T-helper 9 cell (primary cell): ENCODE measurements at places on chromosomes 6 and 20.
A peak's percentile ranks its signal among the peaks of the same experiment; 100 is the strongest.

GRCh38 chr6:168192901-168193815 lies 114.1 kb upstream of the FRMD1 start:
- no peak for DNase-seq

GRCh38 chr6:118748311-118749062 lies 97.1 kb upstream of the CEP85L start:
- no peak for DNase-seq

GRCh38 chr6:159788753-159789376 lies 537 bp downstream of the TCP1 start:
- DNase-seq, result peak; percentile 14

DNA sequence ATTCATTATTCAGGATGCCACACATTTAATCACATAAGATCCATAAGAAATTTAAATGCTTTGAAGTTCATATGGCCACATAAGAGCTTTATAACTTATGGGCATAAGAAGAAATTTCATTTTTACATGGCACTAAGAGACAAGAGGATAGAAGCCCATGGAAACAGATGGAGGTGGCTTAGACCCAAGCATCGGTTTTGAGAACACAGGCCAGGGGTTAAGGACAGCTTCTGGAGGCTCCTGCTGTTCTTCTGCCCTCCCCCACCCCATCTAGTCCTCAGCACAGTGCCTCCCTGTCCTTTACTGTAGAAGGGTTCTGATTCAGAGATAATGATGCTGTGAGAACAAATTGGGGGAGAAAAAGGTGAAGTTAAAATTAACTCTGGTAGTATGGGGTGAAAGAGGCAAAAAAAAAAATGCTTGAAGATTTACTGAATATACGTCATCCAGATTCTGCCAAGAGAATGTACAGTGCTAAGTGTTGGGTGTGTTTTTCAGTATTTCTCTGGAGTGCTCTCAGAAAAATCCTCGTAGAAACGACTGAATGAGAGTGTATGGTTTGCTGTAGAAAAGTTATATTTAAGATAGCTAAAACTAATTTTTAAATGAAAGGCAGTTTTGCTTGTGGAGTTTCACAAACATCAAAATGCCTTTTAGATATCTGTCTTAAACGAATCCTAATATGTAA lies 539.7 kb downstream of the QKI start:
- DNase-seq, result no peak

GRCh38 chr20:6660441-6660840 lies 107.0 kb upstream of the BMP2 start:
- no peak for DNase-seq

- no peak for DNase-seq
These were observed 677 bp upstream of the ZNF341 start for GRCh38 chr20:33730946-33731692.

DNA sequence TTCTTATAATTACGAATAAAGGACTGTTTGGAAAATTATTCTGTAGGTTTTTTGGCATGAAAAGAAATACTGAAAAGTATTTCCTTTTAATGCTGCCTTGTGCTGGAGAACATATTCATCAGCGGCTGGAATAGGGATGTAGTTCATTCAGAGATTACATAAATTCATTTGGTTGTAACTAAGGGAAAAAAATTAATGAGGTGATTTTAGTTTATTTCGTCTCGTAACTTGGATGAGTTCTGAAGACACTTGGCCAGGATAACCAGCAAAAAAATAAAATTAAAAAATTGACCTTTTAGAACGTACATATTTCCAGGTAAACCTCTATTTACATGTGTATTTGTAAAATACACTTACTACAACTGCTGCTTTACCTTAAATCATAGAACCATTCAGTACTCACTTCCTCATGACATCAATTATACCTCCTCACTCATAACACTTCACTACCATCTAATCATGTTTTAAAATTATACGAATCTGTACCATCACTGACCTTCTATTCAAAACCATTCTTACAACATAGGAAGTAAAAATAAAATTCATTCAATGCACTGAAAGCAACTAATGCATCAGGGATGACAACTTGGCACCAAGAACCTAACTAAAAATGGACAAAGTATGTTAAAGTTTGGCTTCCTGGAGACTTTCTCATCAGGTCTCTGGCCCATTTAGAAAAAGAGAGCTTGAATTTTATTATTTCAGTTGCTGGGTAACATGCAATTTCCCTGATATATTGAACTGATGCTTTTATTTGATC lies 17.2 kb downstream of the KLHL31 start:
- DNase-seq, result no peak

GRCh38 chr6:162438980-162439379 lies 288.6 kb downstream of the PRKN start:
- no peak for DNase-seq

GRCh38 chr6:136209496-136209895 lies 40.6 kb downstream of the MTFR2 start:
- DNase-seq, result no peak

DNA sequence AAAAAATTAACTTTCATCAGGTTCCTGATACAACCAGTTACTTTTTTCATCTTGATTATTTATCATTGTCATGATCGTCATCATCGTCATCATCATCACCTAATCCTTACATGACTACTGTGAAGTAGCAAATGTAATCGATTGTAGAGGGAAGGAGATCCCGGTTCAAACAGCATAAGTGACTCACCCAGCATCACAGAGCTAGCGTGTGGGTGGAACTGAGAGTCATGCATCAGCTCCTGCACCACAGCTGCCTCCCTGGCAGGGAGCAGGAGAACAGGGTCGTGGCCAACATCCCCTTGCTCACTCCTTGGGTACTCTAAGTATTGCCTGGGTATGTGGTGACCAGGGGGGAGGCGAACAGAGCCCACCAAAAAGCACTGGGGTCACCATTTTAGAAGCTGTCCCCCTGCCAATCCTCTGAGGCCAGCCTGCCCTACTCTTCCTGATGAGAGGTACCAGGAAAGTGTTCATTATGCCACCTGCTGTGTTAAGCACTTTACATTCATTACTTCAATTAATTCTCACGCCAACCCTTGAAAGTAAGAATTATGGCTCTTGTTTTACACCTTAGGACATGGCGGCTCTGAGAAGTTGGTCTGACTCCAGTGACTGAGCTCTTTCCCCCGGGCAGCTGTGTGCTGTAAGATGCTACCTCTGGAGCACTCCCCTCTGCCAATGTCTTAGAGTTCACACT lies 425.2 kb downstream of the CD83 start:
- no peak for DNase-seq

GRCh38 chr20:13883425-13883824 lies 98.6 kb downstream of the NDUFAF5 start:
- DNase-seq, result no peak

DNA sequence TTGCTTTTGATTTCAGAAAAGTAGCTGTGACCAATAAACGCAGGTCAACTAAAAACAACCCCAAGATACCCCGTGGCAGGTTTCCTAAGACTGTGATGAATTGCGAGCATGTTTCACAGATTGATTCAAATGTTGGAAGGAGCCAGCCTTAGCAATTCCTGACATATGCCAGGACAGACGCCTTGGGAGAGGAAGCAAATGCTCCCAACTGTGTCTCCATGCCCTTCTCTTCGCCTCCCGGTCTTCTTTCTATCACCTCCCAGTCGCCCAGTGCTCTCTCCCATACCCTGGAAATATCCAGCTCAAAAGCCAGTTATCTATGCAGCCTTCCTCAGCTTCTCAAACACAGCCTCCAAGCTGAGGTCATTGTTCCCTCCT lies 32.0 kb downstream of the KIAA0319 start:
- DNase-seq, result no peak

- no peak for DNase-seq
These were observed 173.0 kb downstream of the PLCB4 start for GRCh38 chr20:9241721-9242427.

- DNase-seq, result no peak
These were observed 4.4 kb upstream of the LYRM2 start for GRCh38 chr6:89642956-89643355.

DNA sequence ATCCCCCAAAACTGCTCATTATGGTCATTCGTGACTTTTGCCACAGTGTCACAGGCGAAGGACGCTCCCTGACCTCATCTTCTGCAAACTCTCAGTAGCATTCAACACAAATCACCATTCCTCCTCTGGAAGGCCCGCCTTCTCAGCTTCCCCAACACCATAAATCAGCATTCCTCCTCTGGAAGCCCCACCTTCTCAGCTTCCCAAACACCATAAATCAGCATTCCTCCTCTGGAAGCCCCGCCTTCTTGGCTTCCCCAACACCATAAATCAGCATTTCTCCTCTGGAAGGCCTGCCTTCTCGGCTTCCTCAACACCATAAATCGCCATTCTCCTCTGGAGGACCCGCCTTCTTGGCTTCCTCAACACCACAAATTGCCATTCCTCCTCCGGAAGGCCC lies 288.0 kb upstream of the AGPAT4 start:
- DNase-seq, result no peak

DNA sequence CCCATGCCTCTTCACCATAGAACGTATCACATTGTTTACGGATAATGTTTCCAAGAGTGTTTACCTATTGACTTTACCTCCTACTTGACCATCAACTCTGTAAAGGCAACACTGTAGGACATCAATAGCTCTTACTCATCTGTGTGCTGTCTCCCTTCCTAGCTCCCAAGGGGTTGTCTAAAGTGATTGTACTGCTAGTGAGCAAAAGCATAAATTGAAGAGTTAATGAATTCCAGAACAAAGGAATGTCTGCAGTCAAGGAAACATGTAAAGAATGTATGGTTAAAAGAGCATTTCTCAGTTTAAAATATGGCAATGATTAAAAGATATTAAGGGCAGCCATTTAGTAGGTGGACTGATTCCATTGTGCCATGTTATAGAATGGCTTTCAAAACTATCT lies 985.4 kb downstream of the TBC1D32 start:
- no peak for DNase-seq

DNA sequence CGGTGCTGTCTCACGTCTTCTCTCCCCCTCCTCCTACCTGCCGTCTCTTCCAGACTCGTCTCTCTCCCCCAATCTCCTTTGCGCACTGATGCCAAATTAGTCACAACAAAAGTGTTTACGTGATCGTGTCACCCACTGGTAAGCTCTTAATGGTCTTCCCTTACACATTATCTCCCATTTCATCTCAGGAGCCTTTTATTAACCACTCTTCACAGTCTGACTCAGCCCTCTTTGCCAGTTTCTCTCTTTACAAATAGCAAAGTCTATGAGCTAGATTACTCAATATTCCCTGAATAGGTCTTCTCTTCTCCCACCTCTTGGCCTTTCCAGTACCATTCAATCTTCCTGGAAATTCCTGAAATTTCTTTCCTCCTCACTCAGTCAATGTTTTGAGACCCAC lies 247.0 kb downstream of the ESR1 start:
- DNase-seq, result no peak

DNA sequence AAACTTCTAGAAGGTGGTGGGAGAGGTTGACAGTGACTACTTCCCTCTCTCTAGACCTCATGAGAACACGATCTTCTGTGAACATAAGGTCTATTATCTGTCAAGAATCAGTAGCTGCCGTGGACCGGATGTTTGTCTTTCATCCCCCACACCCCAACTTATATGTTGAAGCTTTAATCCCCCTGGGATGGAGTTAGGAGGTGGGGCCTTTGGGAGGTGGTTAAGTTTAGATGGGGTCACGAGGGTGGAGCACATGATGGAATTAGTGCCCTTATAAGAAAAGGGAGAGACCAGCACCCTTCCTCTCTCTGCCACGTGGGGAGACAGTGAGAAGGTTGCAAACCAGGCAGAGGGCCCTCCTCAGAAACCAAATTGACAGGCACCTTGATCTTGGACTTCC lies 409.1 kb downstream of the QKI start:
- DNase-seq, result no peak
